ENCODE measurements at places on chromosomes 6 and 20. TPM values are rescaled to one million over a fixed set of nuclear protein-coding genes. Genes with fewer than 3 reads are reported as not detected.

KCNQ5 gene
- total RNA-seq = 9.8 TPM

CGA gene
- not detected for total RNA-seq

PBOV1 gene
- not detected for total RNA-seq

BFSP1 gene
- 1.2 TPM for total RNA-seq

C6orf120 gene
- 13.3 TPM for total RNA-seq

NUS1 gene
- 33.3 TPM for total RNA-seq

HCK gene
- 0.50 TPM for total RNA-seq

- peaks cover 7% of the 10 kb centered on the region for H3K4me1 ChIP-seq
- no peak for DNase-seq
- H3K27me3 ChIP-seq = peaks cover 57% of the 10 kb centered on the region
Observed at GRCh38 chr6:33235221-33235634, 26.9 kb downstream of the RING1 start.

DNA sequence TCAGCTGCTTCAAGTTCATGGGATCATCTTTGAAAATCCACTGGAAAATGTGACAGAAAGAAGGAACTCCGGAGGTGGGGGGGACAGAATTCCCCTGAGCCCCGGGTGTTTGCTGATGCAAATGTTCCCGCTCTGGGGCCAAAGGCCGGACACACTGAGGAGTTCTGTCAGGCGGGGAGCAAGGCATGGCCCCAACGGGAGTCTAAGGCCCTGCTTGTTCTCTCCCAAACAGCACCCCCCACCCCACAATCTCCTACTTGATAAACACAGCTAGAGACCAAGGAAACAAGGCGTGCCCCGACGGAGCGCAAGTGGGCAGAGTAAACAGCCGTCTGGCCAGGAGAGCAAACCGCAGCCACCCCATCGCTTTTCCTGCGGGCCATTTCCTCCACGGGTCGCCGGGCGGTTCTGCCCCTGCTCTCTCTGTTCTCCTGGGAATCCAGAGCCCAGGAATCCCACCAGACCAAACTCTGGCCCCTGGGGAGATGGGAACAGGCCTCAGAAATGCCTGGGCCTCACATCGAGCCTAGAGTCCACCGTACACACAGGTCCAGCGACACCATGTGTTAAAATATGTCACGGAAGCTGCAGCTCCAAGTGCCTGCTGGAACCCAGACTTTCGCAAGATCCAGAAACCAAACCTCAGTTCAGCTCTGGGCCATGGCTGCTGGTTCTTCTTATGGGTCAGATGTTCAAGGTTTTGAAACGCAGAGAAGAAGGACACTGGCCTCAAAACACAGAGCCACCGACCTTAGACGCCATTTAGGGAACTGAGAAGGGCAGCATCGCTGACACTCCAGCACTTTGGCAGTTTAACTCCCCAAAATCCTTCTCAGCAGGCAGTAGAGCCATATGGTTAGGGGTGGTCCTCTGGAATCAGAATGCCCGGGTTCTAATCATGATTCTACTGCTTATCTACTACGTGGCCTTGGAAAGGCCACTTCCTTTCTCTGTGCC, 104.2 kb downstream of the PREX1 start:
- H3K36me3 ChIP-seq = peaks cover 10% of the 10 kb centered on the region
- H3K4me1 ChIP-seq = peaks cover 39% of the 10 kb centered on the region
- no peak for DNase-seq
- no peaks in the 10 kb centered on the region for H3K27me3 ChIP-seq
- H3K27ac ChIP-seq = no peak overlapping the region

DNA sequence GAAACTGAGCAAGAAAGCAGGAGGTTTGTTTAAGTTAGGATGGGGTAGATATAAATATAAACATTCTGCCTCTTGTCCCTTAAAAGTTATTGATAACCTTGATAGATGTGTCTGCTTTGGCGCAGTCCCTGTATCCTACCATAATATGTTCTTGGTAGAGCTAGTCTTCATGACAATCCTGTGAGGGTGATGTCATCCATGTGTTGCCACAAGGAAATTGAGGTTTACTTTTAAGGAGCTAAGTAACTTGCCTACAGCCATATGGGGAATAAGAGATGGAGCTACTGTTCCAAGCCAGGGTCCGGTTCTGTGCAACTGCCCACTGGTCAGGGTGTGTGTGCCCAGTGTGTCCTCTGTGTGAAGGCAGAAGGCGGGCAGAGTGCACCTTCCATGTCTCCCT, 78.5 kb downstream of the SSR1 start:
- DNase-seq = no peak
- peaks cover 5% of the 10 kb centered on the region for H3K36me3 ChIP-seq
- H3K27ac ChIP-seq = no peak overlapping the region
- no peak overlapping the region for H3K4me3 ChIP-seq

DNA sequence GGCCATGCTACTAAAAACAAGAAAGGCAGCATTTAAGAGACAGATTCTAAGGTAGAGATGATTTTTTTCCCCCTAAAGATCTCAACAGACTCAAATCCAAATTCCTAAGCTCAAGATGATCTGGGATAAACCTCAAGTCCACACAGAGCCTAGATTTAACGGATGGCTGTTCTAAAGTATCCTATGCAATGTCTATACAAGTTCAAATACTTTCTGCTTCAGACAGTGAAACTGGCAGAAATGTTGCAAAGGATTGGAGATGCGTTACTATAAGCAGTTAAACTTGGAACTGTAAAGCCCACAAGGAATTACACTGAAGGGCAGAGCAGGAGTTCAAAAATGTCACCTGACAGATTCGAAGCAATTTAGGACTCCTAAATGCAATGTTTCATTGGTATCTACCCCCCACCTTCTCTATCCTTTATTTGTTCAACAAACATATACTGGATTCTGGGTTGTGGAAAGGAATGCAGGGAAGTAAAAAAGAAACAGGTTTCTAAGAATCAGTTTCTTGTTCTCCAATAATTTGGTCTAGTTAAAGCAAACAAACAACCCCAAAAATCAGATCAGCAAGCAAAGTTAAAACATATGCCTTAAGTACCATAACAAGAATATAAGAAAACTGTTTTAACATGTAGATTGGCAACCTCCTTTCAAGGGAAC, 1.6 kb downstream of the DNAAF9 start:
- H3K27me3 ChIP-seq = peaks cover 9% of the 10 kb centered on the region
- H3K4me1 ChIP-seq = peaks cover 39% of the 10 kb centered on the region
- no peak for DNase-seq
- H3K27ac ChIP-seq = peak overlapping the region; percentile 0
- H3K36me3 ChIP-seq = peaks cover 7% of the 10 kb centered on the region
- H3K4me3 ChIP-seq = peak overlapping the region; percentile 84

DNA sequence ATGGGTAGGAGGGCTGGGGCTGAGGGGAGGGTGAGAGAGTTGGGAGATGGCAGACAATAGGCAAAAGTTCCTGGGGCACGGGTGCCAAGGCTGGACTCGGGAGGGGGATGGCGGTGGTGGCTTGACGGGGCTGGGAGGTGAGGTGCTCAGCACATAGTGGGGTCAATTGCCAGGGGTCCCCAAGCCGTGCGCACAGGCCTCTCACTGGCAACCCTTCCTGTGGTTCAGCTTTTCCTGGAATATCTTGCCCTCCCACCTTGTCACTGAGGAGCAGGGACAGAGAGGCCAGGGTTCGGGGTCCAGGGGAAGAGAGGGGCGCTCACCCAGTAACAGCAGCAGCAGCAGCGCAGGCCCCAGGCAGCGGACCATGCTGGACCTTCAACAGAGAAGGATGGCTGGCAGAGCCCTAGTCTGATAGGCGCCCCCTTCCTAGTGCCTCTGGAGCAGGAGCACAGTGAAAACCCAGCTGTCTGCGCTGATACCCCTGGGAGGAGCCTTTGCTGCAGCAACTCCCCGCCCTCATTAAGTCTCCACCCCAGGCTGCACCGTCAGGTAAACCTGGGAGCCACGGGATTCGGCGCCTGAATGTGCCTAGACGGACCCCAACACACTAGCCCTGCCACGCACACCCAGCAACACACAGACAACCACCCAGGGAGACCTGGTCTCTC, at the start of gene GFRA4:
Gene GFRA4 (minus strand): TSS at position 369 of the 671 bp plus-strand sequence. CDS start 0 bp downstream, at position 369.
- H3K4me3 ChIP-seq = no peak within 1 kb of the TSS
- no peak for DNase-seq
- H3K27me3 ChIP-seq = peaks cover 36% of the 10 kb centered on the region
- H3K27ac ChIP-seq = no peak within 1 kb of the TSS
- H3K36me3 ChIP-seq = no peaks in the 10 kb centered on the region

- peak overlapping the region; percentile 76 for H3K4me3 ChIP-seq
- DNase-seq = no peak
- H3K4me1 ChIP-seq = peaks cover 25% of the 10 kb centered on the region
- no peaks in the 10 kb centered on the region for H3K36me3 ChIP-seq
- no peak overlapping the region for H3K27ac ChIP-seq
Observed at GRCh38 chr6:16236631-16237199, 1.7 kb upstream of the GMPR start.

All from activated T-cell treated with anti-CD3 and anti-CD28 coated beads, Interleukin-2, amount 50 U/mL, for 72 hours (primary cell).